ENCODE measurements at places on chromosomes 3 and 15.

- peak; percentile 6 for DNase-seq
- no peak overlapping the region for H3K27ac ChIP-seq
Observed at GRCh38 chr3:44643024-44643423, 5.5 kb upstream of the ZNF35 start.

- peak; percentile 61 for DNase-seq
- H3K27me3 ChIP-seq = no peaks in the 10 kb centered on the region
- H3K27ac ChIP-seq = no peak overlapping the region
Observed at GRCh38 chr3:124928333-124929202, 6.0 kb downstream of the MUC13 start.

DNA sequence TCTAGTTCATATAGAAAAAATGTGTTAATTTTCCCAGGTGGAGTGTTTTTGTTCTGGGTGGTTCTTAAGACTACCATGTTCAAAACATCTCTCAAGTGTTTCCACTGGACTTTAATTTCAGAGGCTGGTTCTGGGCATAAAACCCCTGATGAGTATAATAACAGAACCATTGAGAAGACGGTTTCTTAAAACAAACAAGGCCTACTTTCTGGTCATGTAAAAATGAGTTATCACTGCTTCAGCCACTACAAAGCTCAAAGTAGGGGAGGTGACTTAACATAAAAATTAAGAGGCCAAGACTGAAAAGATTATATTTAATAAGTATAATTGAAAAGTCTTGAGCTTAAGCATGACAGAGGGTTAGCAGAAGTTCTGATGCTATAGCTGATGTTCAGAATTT lies 33.8 kb downstream of the RYR3 start:
- H3K4me1 ChIP-seq = no peaks in the 10 kb centered on the region
- no peaks in the 10 kb centered on the region for H3K36me3 ChIP-seq
- H3K27ac ChIP-seq = no peak overlapping the region
- H3K27me3 ChIP-seq = no peaks in the 10 kb centered on the region
- no peak for DNase-seq
- no peak overlapping the region for H3K4me3 ChIP-seq

GRCh38 chr15:74453925-74454763 lies 6.8 kb downstream of the UBL7 start:
- no peak overlapping the region for H3K4me3 ChIP-seq
- H3K4me1 ChIP-seq = no peaks in the 10 kb centered on the region
- no peaks in the 10 kb centered on the region for H3K36me3 ChIP-seq
- no peak overlapping the region for H3K27ac ChIP-seq

- peak; percentile 83 for DNase-seq
- no peak overlapping the region for H3K4me3 ChIP-seq
- no peaks in the 10 kb centered on the region for H3K36me3 ChIP-seq
- no peaks in the 10 kb centered on the region for H3K4me1 ChIP-seq
Observed at GRCh38 chr3:9067352-9067975, 104.2 kb upstream of the RAD18 start.

- no peaks in the 10 kb centered on the region for H3K27me3 ChIP-seq
- H3K4me1 ChIP-seq = no peaks in the 10 kb centered on the region
- H3K4me3 ChIP-seq = no peak overlapping the region
- H3K27ac ChIP-seq = no peak overlapping the region
Observed at GRCh38 chr15:81118361-81118760, 15.7 kb upstream of the CFAP161 start.

- no peak overlapping the region for H3K27ac ChIP-seq
- H3K27me3 ChIP-seq = no peaks in the 10 kb centered on the region
- H3K4me1 ChIP-seq = peaks cover 26% of the 10 kb centered on the region
- peaks cover 3% of the 10 kb centered on the region for H3K36me3 ChIP-seq
Observed at GRCh38 chr3:50156549-50157493, 1.7 kb downstream of the SEMA3F start.

GRCh38 chr15:64460724-64461720 lies 644 bp downstream of the ZNF609 start:
- H3K4me1 ChIP-seq = peaks cover 5% of the 10 kb centered on the region
- peak overlapping the region; percentile 79 for H3K27ac ChIP-seq
- DNase-seq = peak; percentile 88
- no peaks in the 10 kb centered on the region for H3K36me3 ChIP-seq

GRCh38 chr3:52254608-52255007 lies 9.0 kb downstream of the PPM1M start:
- H3K27me3 ChIP-seq = no peaks in the 10 kb centered on the region
- no peak overlapping the region for H3K27ac ChIP-seq
- no peak overlapping the region for H3K4me3 ChIP-seq
- no peak for DNase-seq
- H3K36me3 ChIP-seq = peaks cover 22% of the 10 kb centered on the region
- H3K4me1 ChIP-seq = no peaks in the 10 kb centered on the region

DNA sequence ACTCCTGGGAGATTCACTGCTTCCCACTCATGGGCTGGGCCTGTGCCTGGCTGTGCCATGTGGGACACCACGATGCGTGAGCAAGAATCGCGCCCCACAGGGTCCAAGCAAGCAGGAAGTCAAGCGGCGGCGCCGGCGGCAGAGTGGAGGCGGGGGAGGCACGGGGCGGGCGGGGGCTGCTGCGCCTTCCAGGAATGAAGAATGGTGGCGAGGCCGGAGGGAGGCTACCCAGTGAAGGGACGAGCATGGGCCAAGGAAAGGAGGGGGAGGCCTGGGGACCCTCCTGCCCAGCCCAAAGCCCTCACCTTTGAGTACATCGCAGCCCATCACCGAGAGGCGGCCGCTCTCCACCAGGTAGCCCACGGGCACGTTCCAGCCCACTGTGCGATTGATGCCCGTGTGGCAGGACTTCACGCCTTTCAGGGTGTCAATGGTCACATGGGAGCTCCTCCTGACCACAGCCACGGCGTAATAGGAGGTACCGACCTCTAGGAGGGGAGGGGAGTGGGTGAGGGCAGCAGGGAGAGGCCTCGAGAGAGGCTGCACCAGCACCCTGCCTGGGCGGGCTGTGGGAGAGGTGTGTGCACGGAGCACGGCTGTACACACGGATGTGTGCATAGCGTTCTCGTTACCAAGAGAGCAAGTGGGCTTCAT lies 5.5 kb downstream of the MELTF start:
- H3K4me3 ChIP-seq = no peak overlapping the region
- H3K27ac ChIP-seq = no peak overlapping the region
- no peaks in the 10 kb centered on the region for H3K36me3 ChIP-seq
- no peak for DNase-seq
- no peaks in the 10 kb centered on the region for H3K27me3 ChIP-seq

DNA sequence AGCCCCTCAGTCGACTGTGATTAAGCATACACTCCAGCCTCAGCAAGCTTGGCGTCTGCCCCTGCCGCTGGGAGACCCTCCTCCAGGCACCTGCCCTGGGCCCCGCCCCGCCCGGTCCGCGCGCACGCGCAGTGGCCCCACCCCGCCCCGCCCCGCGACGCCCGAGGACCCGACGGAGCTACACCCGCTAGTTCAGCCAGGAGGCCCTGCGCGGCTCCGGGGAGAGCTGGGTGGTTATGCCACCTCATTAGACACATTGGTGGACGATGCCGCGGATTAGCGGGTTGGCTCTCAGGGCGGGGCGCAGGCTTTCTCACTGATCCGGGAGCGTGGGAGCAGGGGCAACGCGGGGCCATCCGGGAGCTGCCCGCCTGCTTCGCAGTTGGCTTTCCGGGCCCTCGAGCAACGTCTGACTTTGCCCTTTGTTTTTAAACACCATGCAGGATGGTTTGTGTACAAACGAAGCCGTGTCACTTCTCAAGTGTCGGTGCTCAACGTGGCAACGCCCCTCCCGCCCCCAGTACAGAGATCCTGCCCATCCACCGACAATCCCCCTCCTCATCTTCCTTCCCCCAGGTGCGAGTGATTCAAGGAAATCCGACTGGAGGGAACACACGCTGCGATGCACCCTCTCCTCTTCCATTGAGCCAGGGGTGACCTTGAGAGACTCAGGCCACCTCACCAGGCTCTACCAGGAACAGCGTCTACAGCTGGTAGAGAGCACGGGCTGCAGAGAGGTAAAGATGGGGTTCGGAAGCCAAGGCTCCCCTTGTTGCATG lies 109.3 kb downstream of the SHQ1 start:
- H3K36me3 ChIP-seq = no peaks in the 10 kb centered on the region
- H3K4me3 ChIP-seq = no peak overlapping the region
- no peaks in the 10 kb centered on the region for H3K27me3 ChIP-seq
- peaks cover 8% of the 10 kb centered on the region for H3K4me1 ChIP-seq
- DNase-seq = peak; percentile 70

DNA sequence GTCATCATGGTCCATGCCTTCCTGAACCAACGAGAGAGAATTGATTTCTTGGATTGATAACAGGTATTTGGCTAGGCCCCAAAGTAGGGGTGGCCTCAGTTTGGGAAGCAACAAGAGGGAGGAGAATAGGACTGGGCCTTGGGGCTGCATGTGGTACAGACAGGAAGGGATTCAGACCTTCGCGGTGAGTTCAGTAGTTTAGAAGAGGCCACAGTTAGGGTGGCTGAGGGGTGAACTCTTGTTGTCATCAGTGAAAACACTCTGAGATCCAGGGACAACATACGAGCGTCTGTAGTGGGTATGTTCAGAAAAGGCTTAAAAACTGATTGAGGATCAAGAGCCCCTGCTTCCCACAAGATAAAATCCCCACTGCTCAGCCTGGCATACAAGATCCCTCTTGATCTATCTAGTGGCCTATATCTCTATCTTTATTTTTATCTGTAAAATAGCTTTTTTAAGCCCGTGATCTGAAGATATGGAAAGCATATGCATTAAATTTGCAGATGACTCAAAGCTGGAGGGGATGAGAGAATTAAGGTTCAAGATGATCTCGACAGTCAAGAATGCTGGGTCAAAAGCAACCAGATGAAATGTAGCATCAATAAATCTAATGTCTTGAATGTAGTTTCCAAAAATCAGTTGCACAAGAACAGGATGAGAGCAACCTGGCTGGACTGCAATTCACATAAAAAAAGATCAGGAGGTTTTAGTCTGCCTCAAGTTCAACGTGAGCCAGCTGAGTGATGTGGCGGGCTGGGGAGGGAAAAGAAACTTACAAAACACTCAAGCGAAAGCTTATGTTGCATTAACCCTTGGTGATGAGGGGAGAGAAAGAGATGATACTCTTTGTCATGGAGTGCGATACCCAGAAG lies 221.1 kb upstream of the TLE3 start:
- no peak overlapping the region for H3K4me3 ChIP-seq
- H3K27ac ChIP-seq = no peak overlapping the region
- peaks cover 30% of the 10 kb centered on the region for H3K4me1 ChIP-seq
- H3K36me3 ChIP-seq = no peaks in the 10 kb centered on the region

DNA sequence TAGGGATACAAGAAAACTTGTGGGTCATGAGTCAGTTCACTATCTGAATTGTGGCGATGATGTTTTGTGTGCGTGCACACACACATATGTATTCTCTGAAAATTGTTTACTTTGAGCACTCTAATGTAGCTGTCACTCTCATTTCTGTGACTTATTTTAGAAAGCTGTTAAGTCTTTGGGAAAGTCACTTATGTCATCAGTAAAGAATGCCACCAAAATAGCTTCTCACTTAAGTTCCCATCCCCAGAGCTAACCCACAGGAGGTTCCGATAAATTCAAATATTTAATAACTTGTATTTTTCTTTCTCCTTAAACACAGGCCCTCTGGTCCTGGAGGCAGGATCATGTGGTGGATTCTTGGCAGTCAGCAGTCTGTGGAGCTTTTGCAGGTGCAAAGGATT lies 138.3 kb downstream of the LRIG1 start:
- peak; percentile 74 for DNase-seq
- no peaks in the 10 kb centered on the region for H3K36me3 ChIP-seq
- no peaks in the 10 kb centered on the region for H3K27me3 ChIP-seq
- H3K27ac ChIP-seq = no peak overlapping the region
- H3K4me3 ChIP-seq = no peak overlapping the region

GRCh38 chr3:42119561-42120355 lies 28.6 kb downstream of the TRAK1 start:
- H3K4me3 ChIP-seq = no peak overlapping the region
- no peaks in the 10 kb centered on the region for H3K36me3 ChIP-seq
- DNase-seq = no peak

GRCh38 chr3:48186631-48187300 lies 1.5 kb downstream of the CDC25A start:
- peaks cover 4% of the 10 kb centered on the region for H3K4me1 ChIP-seq
- peak; percentile 23 for DNase-seq
- no peak overlapping the region for H3K27ac ChIP-seq
- no peaks in the 10 kb centered on the region for H3K27me3 ChIP-seq
- peak overlapping the region; percentile 98 for H3K4me3 ChIP-seq

DNA sequence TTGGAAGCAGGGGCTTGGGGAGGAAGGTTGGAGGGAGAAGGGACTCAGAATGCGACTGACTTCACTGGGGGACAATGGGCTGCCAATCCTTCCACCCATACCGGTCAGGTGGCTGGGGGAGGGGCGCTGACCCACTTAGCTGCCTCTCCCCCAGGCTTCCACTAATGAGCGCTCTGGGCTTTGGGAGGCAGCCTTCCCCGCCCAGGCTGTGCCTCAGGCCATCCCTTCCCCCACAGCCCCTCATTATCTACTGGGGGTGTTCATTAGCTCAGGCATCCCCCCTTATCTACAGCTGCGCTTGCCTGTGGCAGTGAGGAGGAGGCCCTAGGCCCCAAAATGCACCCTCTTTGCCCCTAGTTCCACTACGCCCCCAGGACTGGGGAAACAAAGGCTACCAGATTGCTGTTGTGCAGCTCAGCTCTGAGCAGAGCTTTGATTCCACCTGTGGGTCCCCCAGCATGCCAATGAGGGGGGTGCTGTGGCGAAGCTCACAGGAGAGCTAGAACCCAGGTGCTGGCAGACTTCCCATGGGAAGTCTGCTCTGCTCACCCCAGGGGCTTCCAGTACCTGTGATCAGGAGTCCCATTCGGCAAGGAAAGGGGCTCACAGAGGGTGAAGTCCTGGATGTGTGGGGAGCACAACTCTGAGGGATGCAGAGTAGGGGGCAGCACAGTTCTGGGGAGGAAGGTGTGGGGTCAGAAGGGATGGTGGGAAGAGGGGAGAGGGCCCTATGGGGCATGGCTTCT lies 29.4 kb upstream of the SEMA3F start:
- H3K36me3 ChIP-seq = no peaks in the 10 kb centered on the region
- DNase-seq = no peak
- no peaks in the 10 kb centered on the region for H3K27me3 ChIP-seq
- H3K4me1 ChIP-seq = peaks cover 14% of the 10 kb centered on the region
- no peak overlapping the region for H3K4me3 ChIP-seq

DNA sequence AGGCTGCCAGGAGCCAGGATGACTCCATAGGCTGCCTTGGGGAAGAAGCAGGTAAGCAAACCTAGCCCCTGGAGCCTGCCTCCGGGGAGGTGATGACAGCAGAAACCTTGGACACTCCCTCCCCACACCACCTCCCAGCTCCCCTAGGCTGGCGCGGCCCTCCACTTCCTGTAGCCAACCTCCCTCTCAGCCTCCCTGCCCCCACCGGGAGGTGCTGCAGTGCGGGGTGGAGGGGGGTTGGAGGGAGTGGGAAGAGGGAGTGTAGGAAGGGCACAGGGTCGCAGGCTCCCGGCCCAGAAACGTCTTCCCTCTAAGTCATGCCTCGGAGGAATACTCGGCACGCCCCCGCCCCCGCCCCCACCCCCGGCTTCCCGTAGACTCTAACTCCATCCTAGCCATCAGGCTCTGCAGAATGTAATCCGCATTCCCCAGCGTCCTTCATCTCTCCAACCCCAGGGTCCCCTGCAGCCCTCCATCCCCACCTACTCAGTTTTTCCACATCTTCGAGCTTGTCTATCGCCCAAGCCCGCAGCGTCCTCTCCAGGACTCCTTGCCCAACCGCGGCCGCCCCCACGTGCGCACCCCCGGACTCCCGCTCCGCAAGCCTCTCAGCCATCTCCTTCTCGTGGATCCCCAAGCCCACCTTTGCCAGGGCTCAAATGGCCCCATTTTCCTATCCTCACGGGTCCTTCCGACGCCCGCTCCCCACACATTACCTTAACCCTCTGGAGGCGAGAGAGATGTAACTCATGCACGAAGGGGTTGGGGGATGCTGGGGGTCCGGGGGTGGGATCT lies 528 bp downstream of the LPCAT4 start:
- no peaks in the 10 kb centered on the region for H3K27me3 ChIP-seq
- H3K27ac ChIP-seq = peak overlapping the region; percentile 15
- H3K4me1 ChIP-seq = peaks cover 7% of the 10 kb centered on the region
- H3K4me3 ChIP-seq = peak overlapping the region; percentile 74
- H3K36me3 ChIP-seq = no peaks in the 10 kb centered on the region

Measured in mesendoderm (in vitro differentiated cells).